ENCODE measurements at places on chromosomes 2 and 18.
A peak's percentile ranks its signal among the peaks of the same experiment; 100 is the strongest.

DNA sequence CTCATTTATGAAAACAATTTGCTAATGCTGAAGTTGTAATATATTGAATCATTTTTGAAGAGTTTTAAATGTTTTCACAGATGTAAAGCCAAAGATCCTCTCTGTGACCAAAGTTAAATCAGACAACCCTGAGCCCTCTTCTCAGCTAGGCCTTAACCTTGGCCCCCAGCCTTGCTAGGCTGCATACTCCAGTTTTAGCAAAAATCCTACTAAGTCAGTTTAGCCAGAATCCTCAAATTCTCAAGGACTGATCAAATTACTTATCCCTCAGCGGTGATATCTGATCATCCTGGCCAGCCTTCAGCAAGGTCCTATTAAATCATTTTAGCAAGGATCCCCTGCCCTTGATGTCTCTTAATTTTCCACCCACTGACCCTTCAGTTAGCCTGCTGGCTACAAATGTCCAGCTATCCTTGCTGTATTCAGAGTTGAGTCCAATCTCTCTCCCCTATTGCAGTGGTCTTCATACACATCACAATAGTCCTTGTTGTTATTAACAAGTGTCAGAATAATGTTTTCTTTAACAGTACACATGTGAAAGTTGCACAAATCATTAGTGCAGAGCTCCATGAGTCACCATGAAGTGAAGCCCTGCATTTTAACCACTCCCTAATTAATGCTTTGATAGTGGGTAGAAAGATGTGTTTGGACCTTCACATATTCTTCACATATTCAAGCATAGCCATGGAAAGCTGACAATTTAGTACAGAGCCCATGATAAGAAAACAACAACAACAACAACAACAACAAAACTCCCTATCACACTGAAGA lies 206.4 kb downstream of the NBAS start:
- no peak for DNase-seq

- no peak for DNase-seq
These were observed 94.0 kb downstream of the ZNF532 start for GRCh38 chr18:58958628-58959027.

GRCh38 chr2:156901373-156902031 lies 356.0 kb upstream of the GALNT5 start:
- DNase-seq, result no peak

- DNase-seq, result no peak
These were observed 5.4 kb upstream of the CPS1 start for GRCh38 chr2:210551001-210551400.

GRCh38 chr18:78303519-78304191 lies 676.0 kb upstream of the SALL3 start:
- no peak for DNase-seq

GRCh38 chr18:72830109-72830508 lies 37.7 kb downstream of the NETO1 start:
- DNase-seq, result peak; percentile 5

GRCh38 chr2:70325875-70326274 lies 24.0 kb upstream of the FAM136A start:
- DNase-seq, result no peak

DNA sequence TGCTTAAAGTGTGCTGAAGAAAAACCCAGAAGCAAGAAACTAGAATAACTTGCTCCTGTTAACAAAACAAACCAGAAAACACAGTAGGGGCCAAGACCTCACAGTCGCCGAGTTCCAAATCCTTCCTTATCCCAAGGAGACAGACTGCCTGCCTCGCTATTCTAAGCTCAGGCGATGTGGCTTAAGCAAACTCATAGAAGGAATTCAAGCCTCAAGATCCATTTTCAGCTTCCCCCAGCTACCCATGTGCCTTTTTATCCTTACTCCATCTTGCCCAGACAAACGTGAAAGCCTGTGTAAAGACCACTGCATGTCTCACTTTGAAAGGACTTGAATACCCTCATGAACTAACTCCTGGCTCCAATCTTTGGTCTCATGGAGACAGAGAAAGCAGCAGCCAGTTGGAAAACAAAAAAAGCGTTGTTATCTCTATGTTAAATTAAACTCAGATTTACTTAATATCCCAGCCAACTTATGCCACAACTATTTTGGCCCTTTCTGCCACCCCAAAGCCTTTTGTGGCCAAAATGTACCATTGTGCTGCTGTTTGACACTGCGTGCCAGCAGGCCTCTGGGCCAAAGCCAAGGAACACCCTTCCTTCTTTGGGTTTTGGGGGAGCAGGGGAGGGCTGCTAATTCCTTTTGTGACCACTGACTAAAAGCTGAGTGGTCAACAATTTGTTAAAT lies 123.2 kb upstream of the FZD5 start:
- no peak for DNase-seq

GRCh38 chr2:226631671-226632070 lies 167.9 kb downstream of the IRS1 start:
- no peak for DNase-seq

- DNase-seq, result no peak
These were observed 104.6 kb upstream of the TEX51 start for GRCh38 chr2:126793885-126794613.
